Renal cortical epithelial cell (primary cell): ENCODE measurements at places on chromosomes 6 and 20.
A peak's percentile ranks its signal among the peaks of the same experiment; 100 is the strongest.

DNA sequence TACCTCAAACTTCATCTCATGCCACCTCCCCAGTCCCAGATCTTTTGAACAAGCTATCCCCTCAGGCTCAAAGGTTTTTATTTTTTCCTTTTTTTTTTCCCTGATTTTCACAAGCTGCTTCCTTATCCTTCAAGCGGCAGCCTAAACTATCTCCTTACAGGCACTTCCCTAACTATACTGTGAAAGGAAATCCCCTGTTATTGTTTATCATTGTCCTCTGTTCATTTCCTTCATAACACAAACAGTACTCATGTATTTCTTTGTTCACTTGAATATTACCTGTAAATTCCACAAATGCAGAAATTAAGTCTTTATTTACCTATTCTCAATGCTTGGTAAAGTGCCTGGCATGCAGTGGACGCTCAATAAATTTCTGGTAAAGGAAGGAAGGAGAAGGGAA lies 48.9 kb downstream of the ME1 start:
- peak; percentile 17 for DNase-seq

GRCh38 chr6:87847135-87847829 lies 145.2 kb upstream of the AKIRIN2 start:
- no peak for DNase-seq

DNA sequence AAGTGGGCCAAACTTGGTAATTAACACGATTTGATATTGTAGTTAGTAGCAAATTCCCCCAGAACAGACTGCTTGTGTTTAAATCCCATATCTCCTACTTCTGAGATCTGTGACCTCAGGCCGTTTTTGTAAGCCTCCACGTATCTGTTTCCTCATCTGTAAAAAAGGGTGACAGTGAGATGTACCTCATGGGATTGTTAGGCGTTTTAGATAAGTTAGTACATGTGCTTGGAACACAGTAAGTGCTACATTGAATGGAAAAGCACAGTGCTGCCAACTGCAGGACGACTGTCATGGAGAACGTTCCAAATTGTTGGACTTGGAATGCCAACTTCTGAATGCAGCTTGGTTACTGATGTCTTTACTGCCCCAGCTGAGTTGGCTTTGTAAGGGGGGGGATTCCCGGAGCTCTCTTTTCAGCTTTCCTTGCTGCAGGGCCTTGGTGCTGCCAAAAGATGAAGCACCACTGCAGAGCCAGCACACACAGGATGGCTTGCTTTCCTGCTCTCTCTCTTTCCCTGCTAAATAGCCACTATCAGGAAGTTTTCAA lies 108.6 kb downstream of the OPN5 start:
- DNase-seq: no peak

- no peak for DNase-seq
Observed at GRCh38 chr6:85678026-85678601, 35.4 kb upstream of the SYNCRIP start.

DNA sequence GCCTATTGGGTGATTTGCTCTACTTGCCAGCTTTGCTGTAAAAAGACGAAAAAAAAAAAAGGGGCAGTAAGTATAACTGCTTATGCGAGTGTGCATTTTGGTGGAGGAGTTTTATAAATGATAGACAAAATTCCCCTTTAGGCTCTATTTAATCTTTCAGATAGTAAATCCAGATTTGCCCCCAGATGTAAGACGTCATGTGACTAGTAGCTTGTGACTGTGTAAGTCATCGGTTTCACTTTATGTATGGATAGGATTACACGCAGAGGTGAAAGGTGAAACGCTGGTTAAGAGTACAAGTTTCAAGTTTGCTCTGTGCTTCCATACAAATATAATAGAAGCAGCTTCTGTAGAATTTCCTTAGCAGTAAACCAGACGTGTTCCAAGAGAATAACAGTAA lies 7.9 kb downstream of the RAB32 start:
- peak; percentile 9 for DNase-seq

DNA sequence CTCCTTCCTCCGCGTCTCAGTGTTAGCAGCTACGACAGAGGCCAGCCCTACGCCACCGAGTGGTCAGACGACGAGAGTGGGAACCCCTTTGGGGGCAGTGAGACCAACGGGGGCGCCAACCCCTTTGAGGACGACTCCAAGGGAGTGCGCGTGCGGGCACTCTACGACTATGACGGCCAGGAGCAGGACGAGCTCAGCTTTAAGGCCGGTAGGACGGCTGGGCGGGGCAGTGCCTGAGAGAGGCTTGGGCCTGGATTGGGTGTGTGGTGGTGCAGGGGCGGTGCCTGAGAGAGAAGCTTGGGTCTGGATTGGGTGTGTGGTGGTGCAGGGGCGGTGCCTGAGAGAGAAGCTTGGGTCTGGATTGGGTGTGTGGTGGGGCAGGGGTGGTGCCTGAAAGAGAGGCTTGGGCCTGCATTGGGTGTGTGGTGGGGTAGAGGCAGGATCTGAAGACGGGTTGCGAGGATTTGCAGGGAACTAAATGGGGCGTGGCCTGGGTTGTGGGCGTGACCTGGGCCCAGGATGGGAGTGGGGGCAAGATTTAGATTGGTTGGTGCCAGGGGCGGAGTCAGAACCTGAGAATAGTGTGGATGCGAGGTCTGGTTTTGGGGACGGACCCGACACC lies 24.4 kb downstream of the SPDEF start:
- peak; percentile 68 for DNase-seq
